ENCODE measurements at places on chromosomes 7 and 10.

DNA sequence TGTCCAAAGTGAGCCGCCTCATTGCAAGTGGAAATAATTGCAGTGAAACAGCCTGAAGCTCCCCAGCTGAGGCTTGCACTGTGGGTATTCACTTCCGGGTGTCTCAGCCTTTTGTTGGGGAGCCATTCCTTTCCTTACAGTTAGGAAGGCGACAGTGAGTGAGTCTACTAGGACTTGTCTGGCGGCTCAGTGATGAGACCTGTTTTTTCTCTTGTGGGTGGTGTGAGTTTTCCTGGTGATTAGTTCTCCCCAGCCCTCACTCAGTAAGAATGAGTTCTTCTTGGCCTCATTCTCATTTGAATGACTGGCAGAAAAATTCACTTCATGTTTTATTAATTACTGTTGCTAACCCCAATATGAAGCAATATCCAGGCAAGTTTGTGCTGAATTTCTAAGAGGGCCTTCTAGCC lies 2.6 kb downstream of the PGAM1 start:
- no peak for DNase-seq
- peak overlapping the region; percentile 94 for H3K27ac ChIP-seq
- peak overlapping the region; percentile 71 for H3K4me3 ChIP-seq
- no peaks in the 10 kb centered on the region for H3K27me3 ChIP-seq
- peaks cover 17% of the 10 kb centered on the region for H3K36me3 ChIP-seq
- H3K4me1 ChIP-seq = peaks cover 25% of the 10 kb centered on the region

DNA sequence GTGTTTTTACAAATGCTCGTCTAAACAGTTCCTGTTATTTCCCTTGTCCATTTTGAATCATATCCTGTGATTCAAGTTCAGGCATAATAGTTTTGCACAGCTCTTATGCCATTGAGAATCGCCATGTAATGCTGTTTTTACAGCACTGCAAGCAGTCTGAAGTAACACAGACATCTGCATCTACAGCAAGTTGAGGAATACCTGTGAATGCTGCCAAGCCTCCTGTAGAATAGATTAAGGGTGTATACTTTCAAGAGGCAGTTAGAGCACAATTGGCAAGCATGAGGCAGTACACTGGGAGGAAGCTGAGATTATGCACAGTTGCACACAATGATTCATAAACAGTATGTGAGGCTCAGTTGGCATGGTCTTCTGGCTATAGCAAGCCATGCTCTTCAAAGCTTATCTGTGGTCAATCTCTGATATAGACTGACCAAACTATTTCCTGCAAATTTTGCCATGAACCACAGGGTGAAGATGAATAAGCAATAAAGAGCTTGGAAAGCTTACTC lies 121.9 kb upstream of the AKR1E2 start:
- H3K27ac ChIP-seq = peak overlapping the region; percentile 22
- H3K4me1 ChIP-seq = peaks cover 7% of the 10 kb centered on the region
- H3K36me3 ChIP-seq = no peaks in the 10 kb centered on the region
- H3K4me3 ChIP-seq = no peak overlapping the region
- no peak for DNase-seq

- peaks cover 53% of the 10 kb centered on the region for H3K4me1 ChIP-seq
- H3K27ac ChIP-seq = no peak overlapping the region
- no peak for DNase-seq
- H3K4me3 ChIP-seq = no peak overlapping the region
- H3K36me3 ChIP-seq = peaks cover 3% of the 10 kb centered on the region
Measured at GRCh38 chr7:104978460-104978859, 35.5 kb upstream of the KMT2E start.

DNA sequence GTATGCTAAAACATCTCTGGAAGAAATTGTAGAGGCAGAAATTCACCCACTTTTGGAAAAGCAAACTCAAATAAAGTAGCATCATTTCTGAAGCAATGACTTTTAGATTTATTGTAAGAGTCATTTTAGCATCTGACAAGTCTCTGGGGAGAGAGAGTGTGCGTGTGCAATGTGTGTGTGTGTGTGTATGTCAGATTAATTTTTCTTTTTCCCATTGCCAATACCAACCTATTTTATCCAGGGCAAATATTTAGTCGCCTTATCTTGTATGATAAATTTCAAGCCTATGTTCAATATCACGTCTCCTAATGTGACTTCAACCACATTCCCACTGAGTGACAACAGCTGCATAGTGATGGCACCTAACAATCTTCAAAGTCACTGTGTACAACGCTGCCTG lies 101.7 kb downstream of the NEBL start:
- no peaks in the 10 kb centered on the region for H3K36me3 ChIP-seq
- H3K27me3 ChIP-seq = peaks cover 9% of the 10 kb centered on the region
- H3K27ac ChIP-seq = no peak overlapping the region
- no peaks in the 10 kb centered on the region for H3K4me1 ChIP-seq

DNA sequence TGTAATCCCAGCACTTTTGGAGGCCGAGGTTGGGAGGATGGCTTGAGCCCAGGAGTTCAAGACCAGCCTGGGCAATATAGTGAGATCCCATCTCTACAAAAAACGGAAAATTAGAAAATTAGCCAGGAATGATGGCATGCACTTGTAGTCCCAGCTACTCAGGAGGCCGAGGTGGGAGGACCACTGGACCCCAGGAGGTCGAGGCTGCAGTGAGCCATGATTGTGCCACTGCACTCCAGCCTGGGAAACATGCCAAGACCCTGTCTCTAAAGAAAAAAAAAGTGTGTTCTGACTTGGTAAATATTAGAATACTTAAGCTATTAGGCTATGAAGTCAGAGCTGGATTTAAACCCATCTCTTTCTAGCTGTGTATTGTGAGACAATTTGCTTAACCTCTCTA lies 81.0 kb upstream of the KAT6B start:
- DNase-seq = no peak
- H3K4me3 ChIP-seq = no peak overlapping the region
- H3K36me3 ChIP-seq = no peaks in the 10 kb centered on the region
- no peaks in the 10 kb centered on the region for H3K27me3 ChIP-seq

GRCh38 chr7:155998766-155999630 lies 186.7 kb upstream of the SHH start:
- H3K4me3 ChIP-seq = no peak overlapping the region
- H3K27ac ChIP-seq = no peak overlapping the region
- peaks cover 20% of the 10 kb centered on the region for H3K27me3 ChIP-seq
- no peaks in the 10 kb centered on the region for H3K36me3 ChIP-seq

GRCh38 chr7:74334030-74334429 lies 44.8 kb downstream of the CLIP2 start:
- DNase-seq = no peak
- no peak overlapping the region for H3K4me3 ChIP-seq
- no peaks in the 10 kb centered on the region for H3K27me3 ChIP-seq
- H3K36me3 ChIP-seq = peaks cover 6% of the 10 kb centered on the region
- H3K4me1 ChIP-seq = peaks cover 11% of the 10 kb centered on the region
- peak overlapping the region; percentile 83 for H3K27ac ChIP-seq

DNA sequence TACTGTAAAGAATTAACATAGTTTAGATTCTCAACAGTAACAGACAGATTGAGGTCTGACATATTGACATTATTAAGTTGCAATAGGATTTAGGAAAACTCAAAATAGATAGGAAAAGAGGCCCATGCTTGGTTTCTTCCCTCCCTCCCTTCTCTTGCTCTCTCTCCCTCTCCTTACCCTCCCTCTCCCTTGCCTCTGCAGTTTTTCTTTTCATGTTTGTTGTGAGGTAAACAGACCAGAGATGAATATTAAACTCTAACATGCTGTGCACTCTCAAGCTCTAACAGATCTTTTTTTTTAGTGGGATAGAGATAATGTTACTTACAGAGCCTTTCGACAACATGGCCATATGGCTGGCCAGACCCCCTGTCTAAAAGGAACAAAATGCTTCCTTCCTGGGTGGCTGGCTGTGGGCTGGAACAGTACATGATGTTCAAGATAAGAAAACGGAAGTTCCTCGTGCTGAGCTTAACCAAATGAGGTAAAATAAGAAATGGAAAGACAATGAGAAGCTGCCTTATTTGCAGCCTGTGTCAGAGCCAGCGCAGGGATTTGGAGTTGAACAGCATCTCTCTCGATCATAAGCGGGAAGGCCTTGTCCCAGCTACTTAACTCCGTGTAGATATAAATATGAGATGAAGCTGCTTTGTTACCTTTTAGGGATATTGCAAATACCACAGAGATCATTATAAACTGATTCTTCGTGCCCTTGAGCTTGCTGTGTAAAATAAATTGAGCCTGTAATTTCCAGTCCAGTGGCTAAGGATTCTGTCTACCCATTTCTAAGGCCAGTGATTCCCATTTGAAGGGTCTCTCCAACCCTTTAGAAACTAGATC lies 391.9 kb upstream of the NPVF start:
- H3K4me3 ChIP-seq = no peak overlapping the region
- H3K27me3 ChIP-seq = no peaks in the 10 kb centered on the region
- H3K27ac ChIP-seq = peak overlapping the region; percentile 49
- DNase-seq = no peak
- H3K4me1 ChIP-seq = peaks cover 77% of the 10 kb centered on the region

- no peak overlapping the region for H3K4me3 ChIP-seq
- H3K36me3 ChIP-seq = peaks cover 3% of the 10 kb centered on the region
- no peak overlapping the region for H3K27ac ChIP-seq
- peaks cover 6% of the 10 kb centered on the region for H3K27me3 ChIP-seq
- no peak for DNase-seq
- H3K4me1 ChIP-seq = peaks cover 45% of the 10 kb centered on the region
Measured at GRCh38 chr10:78779339-78779955, 289.3 kb upstream of the ZMIZ1 start.

DNA sequence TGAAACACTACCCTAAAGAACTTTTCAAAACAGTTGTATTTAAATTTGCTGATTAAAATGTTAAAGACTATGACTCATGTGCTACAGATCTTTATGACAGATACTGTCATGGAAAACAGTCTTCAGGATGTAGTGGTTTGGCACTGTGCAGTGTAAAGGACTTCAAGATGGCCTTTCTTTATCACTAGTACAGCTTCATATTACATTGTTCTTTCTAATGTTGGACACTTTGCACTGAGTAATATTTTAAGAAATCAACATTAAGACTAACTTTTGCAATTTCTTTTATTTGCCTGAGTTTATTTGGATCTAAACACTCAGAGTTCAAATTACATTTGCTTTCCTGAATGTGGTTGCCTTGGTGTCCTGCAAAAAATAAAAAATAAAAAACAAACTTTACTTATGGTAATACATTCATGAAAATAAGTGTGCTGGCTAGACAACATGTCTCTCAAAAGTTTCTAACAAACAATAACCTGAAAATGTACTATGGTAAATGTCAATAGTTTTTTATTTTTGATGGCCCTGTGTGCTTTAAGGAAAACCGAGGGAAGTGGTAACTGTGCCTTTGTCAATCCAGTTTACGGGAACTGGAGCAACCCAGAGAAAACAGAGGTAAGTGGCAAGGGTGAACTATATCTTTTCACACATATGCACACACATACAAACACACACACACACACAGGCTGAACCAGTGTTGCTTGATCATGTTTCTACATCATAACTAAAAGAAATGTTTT lies 85.9 kb upstream of the PLXDC2 start:
- H3K36me3 ChIP-seq = no peaks in the 10 kb centered on the region
- no peaks in the 10 kb centered on the region for H3K27me3 ChIP-seq
- no peak overlapping the region for H3K4me3 ChIP-seq
- peak overlapping the region; percentile 1 for H3K27ac ChIP-seq
- peaks cover 11% of the 10 kb centered on the region for H3K4me1 ChIP-seq
- no peak for DNase-seq

- H3K27me3 ChIP-seq = peaks cover 1% of the 10 kb centered on the region
- H3K27ac ChIP-seq = no peak overlapping the region
- no peaks in the 10 kb centered on the region for H3K36me3 ChIP-seq
- DNase-seq = no peak
Measured at GRCh38 chr7:67610897-67611296, 614.3 kb downstream of the TYW1 start.

- no peak for DNase-seq
- peaks cover 10% of the 10 kb centered on the region for H3K27me3 ChIP-seq
- no peak overlapping the region for H3K27ac ChIP-seq
- peaks cover 10% of the 10 kb centered on the region for H3K4me1 ChIP-seq
- no peaks in the 10 kb centered on the region for H3K36me3 ChIP-seq
Measured at GRCh38 chr7:38700116-38700515, 68.9 kb upstream of the AMPH start.

GRCh38 chr7:76343294-76343930 lies 15.4 kb downstream of the YWHAG start:
- H3K36me3 ChIP-seq = peaks cover 31% of the 10 kb centered on the region
- H3K27me3 ChIP-seq = no peaks in the 10 kb centered on the region
- H3K4me3 ChIP-seq = no peak overlapping the region
- H3K27ac ChIP-seq = no peak overlapping the region

- H3K36me3 ChIP-seq = no peaks in the 10 kb centered on the region
- no peaks in the 10 kb centered on the region for H3K27me3 ChIP-seq
- no peak overlapping the region for H3K4me3 ChIP-seq
- no peak for DNase-seq
- no peak overlapping the region for H3K27ac ChIP-seq
Measured at GRCh38 chr10:50541921-50542320, 81.8 kb downstream of the SGMS1 start.

GRCh38 chr10:123901621-123902020 lies 10.0 kb upstream of the CPXM2 start:
- no peak overlapping the region for H3K4me3 ChIP-seq
- no peak for DNase-seq
- peaks cover 24% of the 10 kb centered on the region for H3K27me3 ChIP-seq
- H3K36me3 ChIP-seq = peaks cover 2% of the 10 kb centered on the region

GRCh38 chr7:55477781-55478374 lies 94.4 kb downstream of the VOPP1 start:
- H3K27me3 ChIP-seq = no peaks in the 10 kb centered on the region
- no peak for DNase-seq
- H3K36me3 ChIP-seq = peaks cover 6% of the 10 kb centered on the region
- H3K27ac ChIP-seq = peak overlapping the region; percentile 65
- peak overlapping the region; percentile 22 for H3K4me3 ChIP-seq
- H3K4me1 ChIP-seq = peaks cover 32% of the 10 kb centered on the region

DNA sequence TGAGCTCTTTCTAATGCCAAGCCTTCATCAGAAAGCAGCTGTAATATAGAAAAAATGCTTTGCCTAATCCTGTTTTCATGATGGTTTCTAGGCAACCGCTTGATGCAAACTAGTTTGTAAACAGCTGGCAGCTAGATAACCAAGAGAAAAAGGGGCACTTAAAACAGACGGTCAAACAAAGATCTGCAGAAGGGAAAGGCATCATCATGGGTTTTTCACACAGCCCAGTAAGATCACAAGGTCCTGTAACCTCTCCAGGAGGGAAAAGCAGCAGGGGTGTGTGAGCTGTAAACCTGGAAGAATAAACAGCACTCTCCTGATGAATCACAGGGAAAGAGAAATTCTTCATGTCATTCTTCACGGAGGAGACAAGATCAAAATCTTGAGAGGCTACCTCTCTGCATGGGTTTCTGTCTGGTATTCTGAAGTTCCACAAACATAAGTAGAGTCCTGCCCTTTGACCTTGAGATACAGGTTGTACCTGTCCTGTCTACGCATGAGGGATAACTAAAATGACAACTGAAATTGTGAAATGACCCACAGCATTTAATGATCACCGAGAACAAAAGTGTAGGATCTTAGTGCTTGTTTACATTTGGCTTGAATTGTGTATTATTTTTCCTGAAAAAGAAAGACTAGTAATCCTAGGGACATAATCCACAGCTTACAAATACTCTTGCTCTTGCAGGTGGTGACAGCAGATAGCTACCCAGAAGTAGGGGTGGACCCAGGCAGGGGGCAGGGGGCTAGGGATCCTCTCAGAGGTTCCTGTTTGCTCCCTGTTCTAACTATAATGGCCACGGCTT lies 48.0 kb downstream of the CREB3L2 start:
- H3K4me3 ChIP-seq = peak overlapping the region; percentile 46
- H3K4me1 ChIP-seq = peaks cover 98% of the 10 kb centered on the region
- peak overlapping the region; percentile 96 for H3K27ac ChIP-seq
- peaks cover 21% of the 10 kb centered on the region for H3K36me3 ChIP-seq
- DNase-seq = no peak

Measured in chondrocyte (in vitro differentiated cells).